ENCODE measurements at places on chromosomes 4 and X.

GRCh38 chr4:53608649-53609048 is 17.4 kb upstream of the LNX1 start:
- no peak for DNase-seq
- no peaks in the 10 kb centered on the region for H3K4me1 ChIP-seq
- no peaks in the 10 kb centered on the region for H3K36me3 ChIP-seq
- H3K4me3 ChIP-seq: no peak overlapping the region

GRCh38 chr4:127048376-127049044 is 584.2 kb upstream of the INTU start:
- DNase-seq: no peak
- H3K27me3 ChIP-seq: no peaks in the 10 kb centered on the region
- H3K4me3 ChIP-seq: no peak overlapping the region
- no peak overlapping the region for H3K27ac ChIP-seq
- H3K4me1 ChIP-seq: no peaks in the 10 kb centered on the region
- H3K36me3 ChIP-seq: no peaks in the 10 kb centered on the region

DNA sequence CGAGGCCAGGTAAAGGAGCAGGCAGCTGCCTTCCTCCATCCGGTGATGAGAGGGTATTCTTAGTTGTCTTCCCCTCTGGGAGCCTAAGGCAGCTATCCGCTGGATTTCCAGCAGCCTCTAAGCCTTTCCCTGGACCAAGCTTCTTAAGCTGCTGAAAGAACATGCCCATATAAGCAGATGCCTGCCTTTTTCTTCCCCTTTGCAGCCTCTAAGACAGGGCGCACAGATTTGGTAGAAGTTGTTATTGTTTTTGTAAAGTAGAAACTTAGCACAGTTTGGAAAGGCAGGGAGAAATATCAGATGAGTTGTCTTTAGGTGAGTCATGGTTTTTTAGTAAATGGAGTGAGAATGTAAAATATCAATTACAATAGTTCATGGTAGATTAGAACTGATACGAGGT is 210.8 kb downstream of the ARHGAP10 start:
- no peak for DNase-seq
- H3K36me3 ChIP-seq: no peaks in the 10 kb centered on the region
- no peak overlapping the region for H3K27ac ChIP-seq
- H3K4me3 ChIP-seq: no peak overlapping the region
- peaks cover 16% of the 10 kb centered on the region for H3K4me1 ChIP-seq

GRCh38 chrX:1485033-1485432 is 32.3 kb upstream of the ASMTL start:
- H3K27ac ChIP-seq: no peak overlapping the region
- H3K36me3 ChIP-seq: peaks cover 27% of the 10 kb centered on the region
- peaks cover 29% of the 10 kb centered on the region for H3K4me1 ChIP-seq
- H3K27me3 ChIP-seq: no peaks in the 10 kb centered on the region
- no peak overlapping the region for H3K4me3 ChIP-seq

DNA sequence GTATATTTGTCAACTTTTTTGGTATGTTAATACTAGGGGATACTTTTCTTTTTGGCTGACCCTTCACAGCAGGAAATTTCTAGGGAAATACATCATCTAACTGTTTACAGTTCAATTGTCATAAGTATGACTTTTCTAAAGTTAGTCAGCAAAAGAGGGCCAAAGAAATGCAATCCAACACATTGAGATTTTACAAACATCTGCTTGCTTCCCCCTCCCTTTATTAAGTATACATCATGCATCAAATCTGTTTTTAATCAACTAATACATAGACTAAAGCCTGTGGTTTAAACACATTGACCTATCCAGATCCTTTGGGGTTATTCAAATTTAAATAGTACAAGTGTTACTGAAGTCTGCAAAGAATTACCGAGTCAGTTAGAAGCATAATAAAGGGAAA is 93.9 kb downstream of the MID1 start:
- H3K27ac ChIP-seq: no peak overlapping the region
- no peak for DNase-seq
- H3K4me1 ChIP-seq: no peaks in the 10 kb centered on the region
- H3K36me3 ChIP-seq: no peaks in the 10 kb centered on the region
- no peaks in the 10 kb centered on the region for H3K27me3 ChIP-seq

DNA sequence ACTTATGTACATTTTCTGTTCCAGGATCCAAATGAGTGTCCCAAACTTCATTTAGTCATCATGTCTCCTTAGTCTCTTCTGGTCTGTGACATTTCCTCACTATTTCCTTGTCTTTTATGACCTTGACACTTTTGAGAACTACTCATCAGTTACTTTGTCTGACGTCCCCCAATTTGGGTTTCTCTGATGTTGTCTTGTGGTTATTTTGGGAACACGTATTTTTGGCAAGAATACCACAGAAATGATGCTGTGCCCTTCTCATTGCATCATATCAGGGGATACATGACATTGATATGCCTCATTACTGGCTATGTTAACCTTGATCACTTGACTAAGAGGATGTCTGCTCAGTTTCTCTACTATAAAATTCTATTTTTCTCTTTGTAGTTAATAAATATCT is 308.8 kb downstream of the ZNF674 start:
- no peaks in the 10 kb centered on the region for H3K27me3 ChIP-seq
- H3K4me1 ChIP-seq: no peaks in the 10 kb centered on the region
- H3K36me3 ChIP-seq: no peaks in the 10 kb centered on the region

DNA sequence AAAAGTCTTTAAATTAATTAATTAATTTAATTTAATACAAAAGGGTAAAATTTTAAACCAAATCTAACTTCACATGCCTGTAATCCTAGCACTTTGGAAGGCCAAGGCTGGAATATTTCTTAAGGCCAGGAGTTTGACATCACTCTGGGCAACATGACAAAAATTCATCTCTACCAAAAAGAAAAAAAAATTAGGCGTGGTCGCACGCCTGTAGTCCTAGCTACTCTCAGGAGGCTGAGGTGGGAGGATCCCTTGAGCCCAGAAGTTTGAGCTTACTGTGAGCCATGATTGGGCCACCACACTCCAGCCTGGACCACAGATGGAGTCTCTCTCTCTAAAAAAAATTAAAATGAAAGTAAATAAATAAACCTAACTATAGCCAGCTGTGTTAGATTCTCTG is 39.2 kb upstream of the ANTXR2 start:
- no peaks in the 10 kb centered on the region for H3K4me1 ChIP-seq
- no peak overlapping the region for H3K27ac ChIP-seq
- DNase-seq: no peak
- H3K27me3 ChIP-seq: no peaks in the 10 kb centered on the region
- no peak overlapping the region for H3K4me3 ChIP-seq

DNA sequence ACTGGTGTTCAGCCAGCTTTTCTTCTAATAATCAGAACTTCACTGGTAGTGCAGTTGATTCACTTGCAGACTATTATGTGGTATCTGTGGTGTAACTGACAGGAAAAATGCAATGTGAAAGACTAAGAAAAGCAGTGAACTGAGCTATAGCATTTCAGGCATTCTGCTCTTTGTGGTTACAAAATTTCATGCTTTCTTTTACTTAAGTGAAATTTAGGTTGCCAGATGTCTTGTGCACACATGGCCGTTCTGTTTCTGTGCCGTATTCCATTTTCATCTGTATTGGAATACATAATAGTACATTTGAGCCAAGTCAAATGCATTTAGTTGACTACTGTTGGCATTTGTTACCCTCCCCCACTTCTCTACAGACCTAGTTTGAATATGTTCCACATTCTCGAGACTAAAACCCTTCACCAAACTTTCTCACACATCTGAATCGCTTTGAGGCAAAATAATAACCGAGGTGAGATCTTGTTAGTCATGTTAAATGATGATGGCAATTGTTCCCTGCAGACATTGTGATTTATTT is 8.2 kb downstream of the RTL3 start:
- H3K4me3 ChIP-seq: no peak overlapping the region
- H3K4me1 ChIP-seq: peaks cover 21% of the 10 kb centered on the region
- peak overlapping the region; percentile 35 for H3K27ac ChIP-seq
- no peaks in the 10 kb centered on the region for H3K36me3 ChIP-seq

DNA sequence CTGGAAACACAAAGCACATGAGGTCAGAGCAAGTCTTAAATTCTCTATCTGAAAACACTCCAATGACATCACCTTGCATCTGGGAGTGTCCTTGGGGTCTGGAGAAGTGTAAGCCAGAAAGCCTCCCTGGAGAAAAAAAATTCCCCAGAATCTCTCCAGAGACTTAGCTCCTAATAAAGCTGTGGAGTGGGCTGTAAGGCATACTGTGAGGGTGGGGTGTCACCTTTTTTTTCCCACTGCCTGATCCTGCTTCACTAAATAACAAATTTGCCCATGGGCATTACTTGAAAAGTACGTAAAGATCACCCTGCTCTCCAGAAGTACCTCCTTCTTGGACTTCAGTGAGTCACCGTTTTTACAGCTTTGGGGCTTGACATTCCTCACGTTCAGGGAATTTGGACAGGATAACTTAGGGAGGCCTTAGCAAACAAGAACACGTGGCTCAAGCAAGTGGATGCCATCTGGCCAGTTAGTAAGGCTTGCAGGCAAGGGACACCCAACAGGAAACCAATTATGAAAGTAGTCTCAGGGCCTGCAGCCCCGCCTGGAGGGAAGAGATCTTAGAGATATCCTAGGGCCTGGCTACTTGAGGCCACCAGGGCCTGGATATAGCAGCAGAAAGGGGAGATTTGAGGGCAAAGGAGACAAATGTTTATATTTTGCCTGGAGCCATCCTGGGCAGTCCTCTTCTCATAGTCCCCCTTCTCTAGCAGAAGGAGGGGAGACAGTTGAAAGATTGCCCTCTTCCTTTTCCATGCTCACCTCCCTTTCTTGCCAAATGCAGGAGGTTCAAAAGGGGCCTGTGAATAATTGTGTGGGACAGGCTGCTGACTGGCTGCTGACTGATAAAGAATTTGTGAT is 60.1 kb upstream of the PLAC1 start:
- no peaks in the 10 kb centered on the region for H3K36me3 ChIP-seq
- H3K4me1 ChIP-seq: no peaks in the 10 kb centered on the region
- no peak overlapping the region for H3K4me3 ChIP-seq

DNA sequence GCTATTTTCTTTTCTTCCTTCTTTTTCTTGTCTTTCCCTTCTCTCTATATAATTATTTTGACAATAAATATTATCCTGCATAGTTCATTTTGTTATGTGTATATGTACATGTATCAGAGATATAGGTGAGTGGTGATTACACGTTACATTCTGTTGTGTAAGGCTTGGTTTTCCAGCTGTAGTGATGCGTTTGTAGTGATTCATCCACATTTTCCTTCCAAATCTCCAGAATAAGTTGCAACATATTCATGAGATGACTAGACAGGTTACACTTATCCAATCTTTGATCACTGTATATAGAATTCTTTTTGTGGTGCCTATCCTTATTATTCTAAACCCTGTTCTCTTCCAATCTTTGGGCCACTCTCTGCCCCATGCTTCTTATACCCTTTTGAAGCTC is 540.2 kb downstream of the GBA3 start:
- H3K4me1 ChIP-seq: no peaks in the 10 kb centered on the region
- no peaks in the 10 kb centered on the region for H3K36me3 ChIP-seq
- H3K27me3 ChIP-seq: no peaks in the 10 kb centered on the region
- H3K27ac ChIP-seq: no peak overlapping the region
- no peak for DNase-seq

DNA sequence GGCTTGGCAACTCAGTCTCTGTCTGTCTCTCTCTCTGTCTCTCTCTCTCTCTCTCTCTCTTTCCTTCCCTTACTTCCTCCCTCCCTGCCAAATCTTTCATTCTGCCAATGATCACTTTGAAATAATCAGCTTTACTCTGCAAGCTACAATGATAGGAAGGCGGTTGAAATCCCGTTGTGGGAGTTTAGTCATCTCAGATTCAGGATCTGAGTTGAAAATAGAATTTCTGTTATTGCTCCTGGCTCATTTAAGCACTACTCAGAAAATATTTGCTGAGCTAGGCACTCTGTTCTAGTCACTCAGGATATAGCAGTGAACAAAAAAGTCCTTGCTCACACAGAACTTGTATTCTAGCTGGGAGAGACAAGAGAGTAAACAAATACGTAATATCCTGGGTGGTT is 56.3 kb upstream of the DCTD start:
- H3K27ac ChIP-seq: no peak overlapping the region
- H3K36me3 ChIP-seq: no peaks in the 10 kb centered on the region
- H3K27me3 ChIP-seq: no peaks in the 10 kb centered on the region
- H3K4me1 ChIP-seq: peaks cover 6% of the 10 kb centered on the region

DNA sequence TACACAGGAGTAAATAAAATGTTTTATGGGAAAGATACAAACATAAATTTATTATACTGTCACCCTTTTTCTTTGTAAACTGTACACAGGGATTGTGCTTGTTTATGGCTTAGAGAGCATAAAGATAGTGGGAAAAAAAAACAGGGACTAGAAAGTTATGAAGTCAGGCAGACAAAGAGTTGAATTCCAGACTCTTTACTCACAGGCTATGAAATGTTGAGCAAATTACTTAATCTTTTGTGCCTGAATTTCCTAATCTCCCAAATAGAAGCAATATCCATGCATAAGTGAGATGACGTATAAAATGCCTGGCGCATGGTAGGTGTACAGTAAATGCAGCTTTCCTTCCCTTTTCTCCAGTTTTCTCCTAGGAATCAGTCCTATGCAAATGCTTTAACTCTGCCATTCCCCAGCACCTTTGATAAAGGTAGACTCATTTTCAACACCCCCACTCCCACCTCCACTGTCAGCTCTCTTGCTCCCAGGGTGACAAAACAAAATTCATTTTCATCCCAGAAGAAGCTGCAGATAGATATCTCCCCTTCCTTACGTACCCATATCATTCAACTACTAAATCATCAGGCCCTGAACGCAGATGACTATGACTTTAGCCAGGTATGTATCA is 44.5 kb upstream of the BTC start:
- no peak overlapping the region for H3K4me3 ChIP-seq
- DNase-seq: no peak
- H3K36me3 ChIP-seq: no peaks in the 10 kb centered on the region
- H3K4me1 ChIP-seq: no peaks in the 10 kb centered on the region
- H3K27me3 ChIP-seq: peaks cover 3% of the 10 kb centered on the region
- H3K27ac ChIP-seq: no peak overlapping the region

- H3K36me3 ChIP-seq: no peaks in the 10 kb centered on the region
- no peak overlapping the region for H3K4me3 ChIP-seq
- no peaks in the 10 kb centered on the region for H3K27me3 ChIP-seq
- no peak overlapping the region for H3K27ac ChIP-seq
- DNase-seq: no peak
These were observed 23.5 kb downstream of the TRIML1 start for GRCh38 chr4:188162698-188163097.

DNA sequence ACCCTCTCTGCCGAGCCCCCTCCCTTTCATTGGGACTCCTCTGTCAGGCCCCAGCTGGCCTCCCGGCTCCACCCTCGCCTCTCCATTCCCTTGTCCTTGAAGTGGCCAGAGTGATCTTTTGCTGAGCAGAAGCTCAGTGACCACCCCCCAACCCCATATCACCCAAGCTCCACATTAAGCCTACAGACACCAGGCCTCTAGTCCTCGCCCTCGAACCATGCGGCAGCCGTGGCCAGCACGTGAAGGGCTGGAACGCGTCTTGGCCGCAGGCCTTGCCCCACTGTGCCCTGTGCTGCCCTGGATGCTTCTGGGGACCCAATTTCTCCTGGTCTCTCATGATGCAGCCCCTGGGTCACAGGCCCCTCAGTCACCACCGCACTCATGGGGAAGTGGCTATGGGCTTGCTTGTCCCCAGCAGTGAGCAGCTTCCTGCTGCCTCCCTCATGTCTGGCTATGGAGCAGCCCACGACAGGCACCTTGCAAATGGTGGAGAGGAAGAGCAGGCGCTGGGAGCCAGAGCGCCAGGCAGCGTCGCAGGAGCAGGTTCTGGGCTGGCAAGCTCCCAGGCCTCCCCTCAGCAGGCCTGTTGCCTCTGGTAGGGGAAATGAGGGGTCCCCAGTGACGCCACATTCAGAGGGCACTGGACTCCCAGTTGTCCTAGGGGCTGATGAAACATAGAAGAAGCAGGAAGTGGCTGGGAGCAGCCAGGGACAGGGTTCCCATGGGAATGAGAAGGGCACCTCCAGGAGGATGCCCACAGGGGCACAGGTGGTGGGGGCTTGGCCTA is 757 bp upstream of the SRPK3 start:
- H3K4me1 ChIP-seq: no peaks in the 10 kb centered on the region
- no peak overlapping the region for H3K27ac ChIP-seq
- H3K27me3 ChIP-seq: no peaks in the 10 kb centered on the region
- H3K4me3 ChIP-seq: no peak overlapping the region
- DNase-seq: peak; percentile 50

All from common myeloid progenitor, CD34-positive (primary cell).